ENCODE measurements at places on chromosomes 11 and 22. TPM values are rescaled to one million over a fixed set of nuclear protein-coding genes. Genes with fewer than 3 reads are reported as not detected.

PIM3 gene
- 14.7 TPM for total RNA-seq

RIMBP3C gene
- 0.40 TPM for total RNA-seq

TMA7B gene
- total RNA-seq: 0.04 TPM

PCNX3 gene
- 6.6 TPM for total RNA-seq

PHETA2 gene
- 25.4 TPM for total RNA-seq

POU2AF1 gene
- total RNA-seq: 0.04 TPM
